ENCODE measurements at places on chromosomes 7 and 10.

DNA sequence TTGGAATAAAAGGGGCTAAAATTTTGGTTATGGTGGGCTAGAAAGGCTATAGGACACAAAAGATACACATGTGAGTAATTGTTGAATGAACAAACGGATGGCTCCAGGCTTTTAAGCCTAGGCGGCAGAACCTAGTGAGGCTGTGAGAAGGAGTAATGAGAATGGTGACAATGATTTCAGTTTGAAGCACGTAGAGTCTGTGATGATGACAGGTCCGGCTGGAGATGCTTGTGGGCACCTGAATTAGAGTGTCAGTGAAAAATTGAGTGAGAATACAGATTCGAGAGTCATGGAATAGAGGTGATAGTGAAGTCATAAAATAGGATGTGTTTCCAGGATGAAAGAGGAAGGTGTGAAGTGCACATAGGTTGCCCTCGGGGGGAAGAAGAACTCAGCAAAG lies 170.6 kb downstream of the TMEM178B start:
- no peak for DNase-seq
- H3K27ac ChIP-seq: no peak overlapping the region
- no peaks in the 10 kb centered on the region for H3K4me1 ChIP-seq
- no peaks in the 10 kb centered on the region for H3K36me3 ChIP-seq
- no peak overlapping the region for H3K4me3 ChIP-seq

- H3K27me3 ChIP-seq: no peaks in the 10 kb centered on the region
- H3K4me3 ChIP-seq: no peak overlapping the region
- no peak overlapping the region for H3K27ac ChIP-seq
- DNase-seq: peak; percentile 42
- no peaks in the 10 kb centered on the region for H3K36me3 ChIP-seq
These were observed 46.8 kb upstream of the MNX1 start for GRCh38 chr7:157056957-157057902.

DNA sequence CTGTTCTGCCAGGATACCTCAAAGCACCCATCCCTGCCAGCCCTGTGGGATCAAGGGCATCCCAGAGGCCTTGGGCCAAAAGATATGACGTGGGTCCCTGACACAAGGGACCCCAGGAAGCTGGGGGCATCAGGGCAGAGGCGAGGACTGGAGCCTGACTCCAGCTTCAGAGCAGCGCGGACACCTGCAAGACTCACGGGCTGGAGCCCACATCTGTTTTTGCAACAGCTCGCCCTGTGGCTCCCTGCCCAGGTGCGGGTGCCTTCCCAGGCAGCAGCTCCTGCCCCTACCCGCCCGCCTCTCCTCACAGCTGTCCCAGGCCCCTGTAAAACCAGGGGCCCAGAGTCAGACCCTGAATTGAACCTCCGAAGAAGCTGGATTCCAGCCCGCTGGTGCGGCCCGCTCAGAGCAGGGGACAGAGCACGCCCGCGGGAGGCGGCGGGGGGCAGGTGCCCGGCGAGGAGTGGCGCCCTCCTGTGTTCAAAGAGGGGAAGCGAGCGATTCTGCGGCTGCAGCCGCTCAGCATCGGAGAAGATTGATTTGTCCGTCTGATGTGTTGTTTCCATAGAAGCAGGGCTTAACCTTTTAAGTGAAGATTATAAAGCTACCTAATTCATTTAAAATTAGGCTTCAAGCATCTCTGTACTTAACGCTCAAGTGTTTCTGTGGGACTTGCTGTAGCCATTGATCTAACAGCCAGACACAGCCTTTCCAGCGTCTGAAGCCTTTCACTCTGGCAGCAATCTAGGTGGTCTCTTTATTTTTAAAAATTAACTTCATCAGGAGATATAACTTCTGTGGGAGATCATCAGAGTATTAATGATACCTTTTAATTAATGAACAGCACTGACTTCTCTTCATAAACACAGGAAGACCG lies 88.4 kb downstream of the BEND7 start:
- H3K27me3 ChIP-seq: peaks cover 20% of the 10 kb centered on the region
- H3K27ac ChIP-seq: no peak overlapping the region
- DNase-seq: peak; percentile 80
- peak overlapping the region; percentile 39 for H3K4me3 ChIP-seq
- H3K4me1 ChIP-seq: peaks cover 12% of the 10 kb centered on the region

DNA sequence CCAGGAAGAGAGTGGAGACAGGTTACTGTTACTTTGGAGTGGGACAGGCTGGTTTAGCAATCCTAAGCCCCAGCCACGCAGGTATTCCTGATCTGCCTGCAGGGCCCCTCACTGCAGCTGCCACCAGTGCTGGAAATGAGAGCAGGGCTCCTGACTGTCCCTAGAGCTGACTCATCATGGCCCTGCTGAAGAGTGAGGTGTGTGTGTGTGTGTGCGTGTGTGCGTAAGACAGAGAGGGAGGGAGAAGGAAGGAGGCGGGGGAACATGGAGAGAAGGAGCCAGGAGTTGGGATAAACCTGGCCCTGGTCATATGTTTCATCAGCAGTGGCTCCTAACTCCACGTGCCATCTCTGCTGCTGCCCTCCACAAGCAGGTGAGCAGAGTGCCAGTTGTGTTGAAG lies 3.6 kb downstream of the FOXI2 start:
- no peaks in the 10 kb centered on the region for H3K4me1 ChIP-seq
- DNase-seq: no peak
- no peak overlapping the region for H3K27ac ChIP-seq
- H3K27me3 ChIP-seq: peaks cover 39% of the 10 kb centered on the region

DNA sequence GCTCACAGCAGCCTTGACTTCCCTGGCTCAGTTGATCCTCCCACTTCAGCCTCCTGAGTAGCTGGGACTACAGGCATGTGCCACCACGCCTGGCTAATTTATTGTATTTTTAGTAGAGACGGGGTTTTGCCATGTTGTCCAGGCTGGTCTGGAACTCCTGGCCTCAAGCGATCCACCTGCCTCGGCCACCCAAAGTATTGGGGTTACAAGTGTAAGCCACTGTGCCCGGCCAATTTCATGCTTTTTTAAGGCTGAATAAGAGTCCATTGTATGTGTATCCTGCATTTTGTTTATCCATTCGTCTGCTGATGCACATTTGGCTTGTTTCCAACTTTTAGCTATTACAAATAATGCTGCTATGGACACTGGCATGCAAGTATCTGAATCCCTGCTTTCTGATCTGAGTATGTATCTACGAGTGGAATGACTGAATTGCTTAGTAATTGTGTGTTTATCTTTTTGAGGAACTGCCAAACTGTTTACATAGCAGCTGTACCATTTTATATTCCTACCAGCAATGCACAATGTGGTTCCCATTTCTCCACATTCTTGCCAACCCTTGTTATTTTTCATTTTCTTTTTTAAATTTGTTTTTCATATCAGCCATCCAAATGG lies 37.3 kb upstream of the TPST1 start:
- H3K36me3 ChIP-seq: no peaks in the 10 kb centered on the region
- peaks cover 7% of the 10 kb centered on the region for H3K4me1 ChIP-seq
- no peak overlapping the region for H3K4me3 ChIP-seq
- H3K27ac ChIP-seq: no peak overlapping the region
- no peak for DNase-seq

GRCh38 chr7:87144173-87144657 lies 8.0 kb upstream of the DMTF1 start:
- no peaks in the 10 kb centered on the region for H3K4me1 ChIP-seq
- DNase-seq: no peak
- no peak overlapping the region for H3K4me3 ChIP-seq
- no peaks in the 10 kb centered on the region for H3K36me3 ChIP-seq
- H3K27me3 ChIP-seq: no peaks in the 10 kb centered on the region

- H3K36me3 ChIP-seq: peaks cover 35% of the 10 kb centered on the region
- H3K27ac ChIP-seq: no peak overlapping the region
- H3K4me3 ChIP-seq: no peak overlapping the region
- no peaks in the 10 kb centered on the region for H3K4me1 ChIP-seq
- DNase-seq: no peak
These were observed 40.9 kb downstream of the PRPF18 start for GRCh38 chr10:13627459-13628310.

GRCh38 chr7:69736126-69736810 lies 138.0 kb downstream of the AUTS2 start:
- peaks cover 6% of the 10 kb centered on the region for H3K4me1 ChIP-seq
- H3K36me3 ChIP-seq: no peaks in the 10 kb centered on the region
- no peak overlapping the region for H3K4me3 ChIP-seq

DNA sequence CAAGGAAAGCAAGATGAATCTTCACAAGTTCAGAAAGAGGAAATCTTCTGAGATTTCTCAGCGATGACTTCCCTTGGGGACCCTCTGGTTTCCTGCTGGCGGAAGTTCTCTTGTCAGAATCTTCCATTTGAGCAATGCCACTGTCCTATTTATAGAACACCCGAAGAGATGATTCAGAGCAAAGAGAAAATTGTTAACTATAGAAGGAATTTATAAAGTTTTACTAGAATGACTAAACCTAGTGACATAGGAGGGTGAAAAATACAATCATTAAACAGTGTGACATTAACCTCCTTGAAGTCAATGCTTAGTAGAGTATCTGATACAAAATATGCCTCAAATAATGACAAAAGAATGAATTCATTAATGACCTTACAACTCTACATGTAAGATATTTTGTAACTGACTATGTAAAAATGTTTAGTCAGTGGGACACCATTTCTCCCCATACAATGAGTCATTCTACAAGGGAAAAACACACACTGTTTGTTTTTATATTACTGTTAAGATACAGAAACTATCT lies 206.5 kb upstream of the CNTNAP2 start:
- H3K4me1 ChIP-seq: no peaks in the 10 kb centered on the region
- H3K27me3 ChIP-seq: no peaks in the 10 kb centered on the region
- no peak for DNase-seq

DNA sequence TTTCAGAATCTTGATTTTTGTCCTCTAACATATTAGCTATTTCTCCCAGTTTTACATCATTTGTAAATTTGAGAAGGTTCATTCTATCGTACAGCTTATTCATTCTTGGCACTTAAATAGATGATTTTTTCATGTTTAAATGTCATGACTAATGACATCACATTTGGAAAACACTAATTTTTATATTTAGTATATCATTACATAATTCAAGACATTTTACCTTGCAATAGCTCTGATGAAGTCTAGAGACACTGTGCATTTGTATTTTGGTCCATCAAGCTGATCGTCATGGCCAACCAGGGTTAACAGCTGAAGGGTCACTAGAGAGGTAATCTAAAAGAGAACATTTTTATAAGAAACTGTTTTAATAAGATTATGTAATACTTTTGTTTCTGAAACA lies 71.3 kb downstream of the ORC5 start:
- H3K36me3 ChIP-seq: peaks cover 42% of the 10 kb centered on the region
- no peak overlapping the region for H3K4me3 ChIP-seq
- H3K4me1 ChIP-seq: no peaks in the 10 kb centered on the region
- H3K27ac ChIP-seq: no peak overlapping the region
- DNase-seq: no peak

DNA sequence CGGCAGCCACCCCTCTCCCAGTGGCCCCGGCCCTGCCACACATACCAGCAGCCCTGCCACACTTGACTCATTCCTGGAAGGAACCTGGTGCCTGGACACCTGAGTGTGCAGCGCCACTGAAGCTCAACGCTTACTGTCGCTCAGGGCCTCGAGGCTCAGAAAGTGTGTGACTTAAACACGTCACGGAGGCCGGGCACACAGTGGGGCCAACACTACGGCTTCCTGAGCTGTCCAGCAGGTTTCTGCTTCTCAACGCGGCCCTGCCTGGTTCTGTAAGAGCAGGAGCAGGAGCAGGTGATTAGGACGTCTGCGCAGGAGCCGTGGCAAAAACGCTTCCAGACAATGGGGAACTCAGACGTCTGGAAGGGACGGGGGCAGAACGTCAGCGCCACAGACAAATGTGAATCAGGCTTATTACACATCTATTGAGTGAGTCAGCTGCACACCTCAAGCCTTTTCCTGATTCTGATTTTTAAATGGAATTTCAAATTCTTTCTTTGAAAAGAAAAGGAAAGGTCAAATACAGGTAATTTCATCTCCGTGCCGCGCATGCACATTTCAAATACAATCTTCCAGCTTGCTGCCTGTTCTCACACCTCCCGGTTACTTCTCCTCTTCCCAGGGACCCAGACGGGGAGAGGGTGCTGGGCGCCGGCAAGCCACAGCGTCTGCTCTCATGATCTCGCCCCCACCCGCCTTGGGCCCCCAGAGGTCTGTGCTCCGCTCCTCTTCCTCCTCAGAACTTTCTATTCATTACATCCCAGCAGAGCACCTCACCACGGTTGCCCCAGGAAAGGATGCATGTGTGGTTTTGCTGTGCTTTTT lies 66.6 kb downstream of the ADARB2 start:
- no peaks in the 10 kb centered on the region for H3K27me3 ChIP-seq
- H3K4me3 ChIP-seq: no peak overlapping the region
- H3K4me1 ChIP-seq: no peaks in the 10 kb centered on the region
- H3K36me3 ChIP-seq: no peaks in the 10 kb centered on the region
- no peak for DNase-seq

- no peak for DNase-seq
- H3K4me1 ChIP-seq: no peaks in the 10 kb centered on the region
- H3K27me3 ChIP-seq: no peaks in the 10 kb centered on the region
- H3K4me3 ChIP-seq: no peak overlapping the region
These were observed 104.2 kb downstream of the KIF20B start for GRCh38 chr10:89805599-89806013.

GRCh38 chr10:72024596-72024995 lies 60.4 kb downstream of the CHST3 start:
- no peaks in the 10 kb centered on the region for H3K27me3 ChIP-seq
- no peaks in the 10 kb centered on the region for H3K36me3 ChIP-seq
- H3K4me3 ChIP-seq: no peak overlapping the region

GRCh38 chr7:26549281-26549944 lies 257.8 kb downstream of the SNX10 start:
- H3K4me3 ChIP-seq: no peak overlapping the region
- no peak for DNase-seq
- H3K27ac ChIP-seq: peak overlapping the region; percentile 60
- H3K36me3 ChIP-seq: no peaks in the 10 kb centered on the region

All from upper lobe of right lung (tissue), 1 donor.